ENCODE measurements at places on chromosomes 3 and 15. TPM values are rescaled to one million over a fixed set of nuclear protein-coding genes. Genes with fewer than 3 reads are reported as not detected.
A peak's percentile ranks its signal among the peaks of the same experiment; 100 is the strongest.

DNA sequence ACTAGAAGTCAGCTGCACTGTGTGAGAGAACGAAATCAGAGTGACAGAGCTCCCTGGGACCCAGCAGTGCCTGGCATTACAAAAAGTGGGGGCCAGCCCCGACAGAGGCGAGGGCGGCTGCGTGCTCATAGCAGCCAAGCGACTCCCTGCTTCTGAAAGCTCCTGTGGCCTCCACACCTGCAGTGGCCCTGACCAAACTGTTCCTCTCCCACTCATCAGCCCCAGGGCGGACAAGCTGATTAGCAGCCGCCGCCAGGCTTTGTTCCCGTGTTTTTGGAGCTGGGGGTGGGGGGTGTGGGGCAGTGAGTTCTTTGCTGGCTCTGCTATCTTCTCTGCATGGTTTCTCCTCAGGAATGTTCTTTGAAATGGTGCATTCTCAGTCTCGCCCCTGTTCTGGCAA is 58.1 kb downstream of the DGKG start:
- DNase-seq = peak; percentile 54

GRCh38 chr3:171812811-171813210 is 2.5 kb upstream of the PLD1 start:
- DNase-seq = no peak

The PAQR5 gene
- 8.7 TPM for total RNA-seq

The LYZL4 gene
- total RNA-seq = not detected

The LNP1 gene
- total RNA-seq = 8.7 TPM

The COL8A1 gene
- 0.99 TPM for total RNA-seq

Data from H1 (cell line).